ENCODE measurements at places on chromosomes 11 and 22.

DNA sequence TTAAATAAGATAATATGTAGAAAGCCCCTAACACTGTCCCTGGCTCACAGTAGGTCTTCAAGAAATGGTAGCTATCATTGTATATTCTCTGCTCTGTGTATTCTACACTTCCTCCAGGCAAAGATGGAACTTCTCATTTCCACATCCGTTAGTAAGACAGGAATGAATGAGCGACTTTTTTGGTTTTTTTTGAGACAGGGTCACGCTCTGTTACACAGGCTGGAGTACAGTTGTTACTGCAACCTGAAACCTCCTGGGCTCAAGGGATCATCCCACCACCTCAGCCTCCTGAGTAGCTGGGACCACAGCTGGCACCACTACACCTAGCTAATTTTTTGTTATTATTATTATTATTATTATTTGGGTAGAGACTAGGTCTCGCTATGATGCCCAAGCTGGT, 2.3 kb upstream of the CLPB start:
- H3K4me3 ChIP-seq = no peak overlapping the region
- H3K27ac ChIP-seq = no peak overlapping the region
- H3K36me3 ChIP-seq = no peaks in the 10 kb centered on the region

GRCh38 chr11:92453055-92453454, 228.4 kb downstream of the FAT3 start:
- H3K4me1 ChIP-seq = peaks cover 4% of the 10 kb centered on the region
- DNase-seq = no peak
- no peaks in the 10 kb centered on the region for H3K36me3 ChIP-seq
- H3K27me3 ChIP-seq = no peaks in the 10 kb centered on the region
- no peak overlapping the region for H3K4me3 ChIP-seq

GRCh38 chr22:49971232-49972162, 10.9 kb downstream of the PIM3 start:
- no peak for DNase-seq
- no peaks in the 10 kb centered on the region for H3K27me3 ChIP-seq
- H3K36me3 ChIP-seq = peaks cover 5% of the 10 kb centered on the region
- peaks cover 21% of the 10 kb centered on the region for H3K4me1 ChIP-seq
- H3K27ac ChIP-seq = peak overlapping the region; percentile 88

- peaks cover 46% of the 10 kb centered on the region for H3K4me1 ChIP-seq
- peak overlapping the region; percentile 33 for H3K27ac ChIP-seq
These were observed 24.7 kb downstream of the SIK3 start for GRCh38 chr11:117073539-117073938.

- peak; percentile 37 for DNase-seq
- peaks cover 2% of the 10 kb centered on the region for H3K4me1 ChIP-seq
- no peaks in the 10 kb centered on the region for H3K27me3 ChIP-seq
- no peak overlapping the region for H3K4me3 ChIP-seq
These were observed 4.6 kb upstream of the CCDC188 start for GRCh38 chr22:20155330-20156041.

DNA sequence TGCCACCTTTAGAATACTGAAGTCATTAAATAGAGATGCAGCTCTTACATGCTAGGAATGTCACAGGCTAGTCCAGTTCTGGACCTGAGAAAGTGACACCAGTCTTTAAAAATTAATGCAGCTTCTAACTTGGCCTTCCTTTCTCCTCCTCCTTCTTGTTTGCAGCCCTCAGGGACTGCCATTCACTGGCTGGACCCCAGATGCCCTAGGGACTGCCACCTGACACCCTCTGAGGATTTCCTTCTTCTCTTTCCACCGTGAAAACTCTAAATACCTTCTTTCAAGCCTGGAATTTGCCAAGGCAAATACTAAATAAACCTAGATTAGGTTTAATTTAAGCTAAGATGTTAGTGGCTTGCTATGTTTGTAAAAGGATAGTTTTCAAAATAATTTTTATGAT, 78.4 kb downstream of the MUC15 start:
- no peak overlapping the region for H3K27ac ChIP-seq
- H3K27me3 ChIP-seq = no peaks in the 10 kb centered on the region
- H3K4me1 ChIP-seq = no peaks in the 10 kb centered on the region
- no peak for DNase-seq

- H3K27ac ChIP-seq = peak overlapping the region; percentile 76
- no peaks in the 10 kb centered on the region for H3K36me3 ChIP-seq
- peaks cover 21% of the 10 kb centered on the region for H3K4me1 ChIP-seq
- peak overlapping the region; percentile 41 for H3K4me3 ChIP-seq
These were observed 1.2 kb downstream of the MAJIN start for GRCh38 chr11:64970731-64971151.

Data from activated T-helper 2 cell treated with anti-CD3 and anti-CD28 coated beads, Interferon-gamma antibody, Interleukin-2, Interleukin-4, amounts not matched to agents 10 μg/mL and 5 μg/mL and 100 μg/mL, durations not matched to agents 14 hours and 24 hours and 36 hours (primary cell).